ENCODE measurements at places on chromosomes 1 and 21.

DNA sequence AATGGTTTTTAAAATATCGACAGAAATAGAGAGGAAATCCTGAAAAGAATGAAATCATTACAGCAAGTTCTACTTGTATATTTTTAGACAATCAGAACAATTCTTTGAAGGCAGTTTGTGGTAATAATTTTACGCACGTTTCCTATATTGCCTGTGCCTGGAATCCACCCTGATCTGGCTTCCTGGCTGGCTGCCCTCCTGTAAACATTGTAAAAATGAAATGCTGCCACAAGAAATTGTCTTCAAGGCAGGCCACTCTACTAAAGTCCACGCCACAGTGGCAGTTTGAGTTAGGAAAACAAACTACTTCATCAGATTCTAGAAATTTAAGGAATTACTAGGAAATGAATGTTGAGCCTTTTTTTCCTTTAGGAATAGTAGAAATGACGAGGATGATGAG is 454.5 kb upstream of the NR5A2 start:
- DNase-seq, result no peak

DNA sequence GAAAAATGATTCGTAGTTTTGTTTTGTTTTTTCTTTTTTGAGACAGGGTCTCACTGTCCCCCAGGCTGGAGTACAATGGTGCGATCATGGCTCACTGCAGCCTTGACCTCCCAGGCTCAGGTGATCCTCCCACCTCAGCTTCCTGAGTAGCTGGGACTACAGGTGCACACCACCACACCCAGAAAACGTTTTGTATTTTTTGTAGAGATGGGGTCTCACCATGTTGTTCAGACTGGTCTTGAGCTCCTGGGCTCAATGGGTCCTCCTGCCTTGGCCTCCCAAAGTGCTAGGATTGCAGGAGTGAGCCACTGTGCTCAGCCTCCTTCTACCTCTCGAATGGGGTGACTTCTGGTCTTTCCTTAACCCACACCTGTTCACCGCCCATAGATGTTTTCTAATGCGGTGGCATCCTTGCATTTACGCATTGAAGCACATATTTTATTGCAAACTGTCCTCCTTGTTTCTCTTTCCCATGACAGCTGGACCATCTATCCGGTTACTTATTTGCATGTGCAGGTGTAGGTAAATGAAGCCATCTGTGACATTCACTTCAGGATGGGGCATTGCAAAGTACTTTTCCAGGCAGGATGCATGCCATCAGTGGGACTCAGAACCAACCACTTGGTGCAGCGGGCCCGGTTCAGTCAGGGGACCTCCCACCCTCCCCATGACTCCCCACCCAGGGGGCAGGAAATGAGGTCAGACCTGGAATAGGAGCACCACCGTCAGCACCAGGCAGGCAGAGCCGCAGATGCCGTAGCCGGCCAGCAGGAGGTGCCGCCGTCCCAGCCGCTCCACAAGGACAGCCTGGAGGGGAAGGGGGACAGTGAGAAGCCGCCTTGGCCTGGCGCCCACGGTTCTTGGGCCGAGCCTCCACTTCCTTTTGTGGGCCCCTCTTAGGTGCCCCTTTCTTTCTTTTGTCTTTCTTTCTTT is 16.5 kb downstream of the SLC2A7 start:
- no peak for DNase-seq

DNA sequence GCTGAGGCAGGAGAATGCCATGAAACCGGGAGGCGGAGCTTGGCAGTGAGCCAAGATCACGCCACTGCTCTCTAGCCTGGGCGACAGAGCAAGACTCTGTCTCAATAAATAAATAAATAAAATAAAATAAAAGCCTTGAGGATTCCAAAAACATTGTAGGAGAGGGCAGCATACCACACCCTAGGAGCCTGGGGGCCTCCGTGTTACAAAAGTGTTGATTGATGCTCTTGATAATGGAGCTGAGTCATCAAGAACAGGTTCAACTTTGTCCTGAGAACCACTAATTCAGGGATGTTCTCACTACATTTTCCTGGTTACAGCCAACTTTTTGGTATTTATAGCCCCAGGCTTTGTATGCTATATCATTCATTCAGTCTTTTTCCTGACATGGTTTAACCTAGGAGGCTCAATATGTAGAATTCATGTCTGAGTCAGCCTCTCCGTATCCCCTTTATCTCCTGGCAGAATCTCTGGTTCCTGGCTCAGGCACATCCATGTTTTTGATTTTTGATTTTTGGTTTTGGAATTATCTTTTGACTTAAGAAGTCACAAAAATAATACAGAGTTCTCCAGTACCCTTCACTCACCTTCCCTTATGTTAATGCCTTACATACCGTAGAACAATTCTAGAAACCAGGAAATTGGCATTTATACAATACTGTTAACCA is 69.4 kb downstream of the LRRC8D start:
- DNase-seq, result no peak

- DNase-seq, result peak; percentile 13
These were observed 8.5 kb downstream of the KYAT3 start for GRCh38 chr1:88983791-88984559.

GRCh38 chr1:87951852-87952251 is 623.2 kb downstream of the LMO4 start:
- DNase-seq, result no peak

DNA sequence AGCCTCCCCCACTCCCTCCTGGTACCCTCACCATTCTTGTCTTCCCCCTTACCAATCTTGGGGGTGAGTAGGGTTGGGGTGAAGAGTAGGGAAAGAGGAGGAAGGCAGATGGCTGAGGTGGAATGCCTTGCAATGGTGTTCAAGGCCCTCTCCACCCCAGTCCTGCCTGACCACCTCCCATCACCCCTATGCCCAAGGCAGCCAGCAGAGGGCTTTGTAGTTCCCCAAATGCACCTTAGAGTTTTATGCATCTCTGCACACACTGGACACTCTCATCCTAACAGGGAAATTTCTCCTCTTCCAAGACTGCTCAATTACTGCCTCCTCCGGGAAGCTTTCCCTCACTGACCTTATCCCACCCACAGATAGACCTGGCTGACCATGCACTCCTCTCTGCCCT is 15.4 kb downstream of the KIF17 start:
- DNase-seq, result no peak

DNA sequence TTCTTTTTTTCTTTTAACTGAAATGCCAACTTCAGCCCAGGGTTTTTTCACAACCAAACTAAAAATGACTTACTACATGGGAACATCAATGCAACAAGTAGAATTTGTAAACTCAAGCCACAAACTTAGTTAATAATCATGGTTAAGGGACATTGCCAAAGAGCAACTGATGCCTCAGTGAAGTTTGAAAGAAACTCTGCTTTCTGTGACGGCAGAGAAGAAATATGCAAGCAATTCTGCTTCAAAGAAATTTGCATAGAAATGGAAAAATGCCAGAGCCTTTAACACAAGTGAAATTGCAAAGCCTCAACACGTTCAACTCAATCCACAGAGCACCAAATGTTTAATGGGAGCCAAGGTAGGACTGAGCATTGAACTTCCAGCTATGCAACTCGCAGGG is 5.0 kb upstream of the CHD5 start:
- no peak for DNase-seq

DNA sequence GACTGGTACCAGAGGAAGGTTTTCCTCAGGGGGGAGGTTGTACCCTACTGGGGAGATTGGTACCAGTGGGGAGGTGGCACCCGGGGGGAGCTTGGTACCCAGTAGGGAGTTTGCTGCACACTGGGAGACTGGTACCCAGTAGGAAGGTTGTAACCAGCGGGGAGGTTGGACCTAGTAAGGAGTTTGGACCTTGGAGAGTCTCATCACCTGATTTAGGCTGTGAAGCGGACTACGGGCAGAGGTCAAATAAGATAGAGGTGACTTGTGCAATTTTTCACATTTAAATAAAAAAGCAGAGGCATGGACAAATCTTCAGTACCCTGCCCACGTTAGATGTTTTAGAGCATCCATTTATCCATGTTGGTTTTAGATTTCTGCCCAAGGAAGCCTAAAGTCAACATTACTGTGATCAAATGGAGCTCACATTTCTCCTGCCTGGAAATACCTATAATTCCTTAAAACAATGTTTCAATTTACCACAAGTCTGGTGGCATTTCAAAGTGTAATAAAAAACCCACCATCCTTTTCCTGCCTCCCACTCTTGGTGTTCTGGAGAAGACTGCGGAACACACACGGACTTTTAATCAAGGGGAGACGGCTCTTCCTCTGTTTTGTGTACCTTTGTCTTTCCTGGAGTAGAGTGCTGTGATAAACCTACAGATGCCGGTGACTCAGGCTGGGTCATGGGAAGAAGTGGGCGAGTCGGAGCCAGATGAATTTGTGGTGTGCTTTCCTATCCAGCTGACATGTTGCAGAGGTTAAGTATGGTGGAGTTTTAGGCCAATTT is 36.2 kb upstream of the MRPS6 start:
- no peak for DNase-seq

DNA sequence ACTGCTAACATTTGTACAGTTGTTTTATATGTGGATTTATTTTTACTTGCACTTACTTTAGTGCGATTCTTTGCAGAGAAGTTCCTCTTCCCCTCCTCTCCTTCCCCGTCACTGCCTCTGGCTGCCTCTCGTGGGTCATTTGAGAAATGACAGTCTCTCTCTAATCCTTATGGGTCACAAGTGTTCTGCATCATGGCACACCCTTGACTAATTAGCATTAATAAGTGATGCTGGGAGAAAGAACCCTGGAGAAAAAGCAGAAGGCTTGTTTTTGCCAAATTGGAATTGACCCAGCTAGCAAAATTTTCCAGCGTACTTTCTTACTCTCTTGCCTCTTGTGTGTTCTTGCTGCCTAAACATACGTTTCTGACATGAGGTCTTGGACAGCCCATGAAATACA is 301.2 kb downstream of the DUSP10 start:
- no peak for DNase-seq

DNA sequence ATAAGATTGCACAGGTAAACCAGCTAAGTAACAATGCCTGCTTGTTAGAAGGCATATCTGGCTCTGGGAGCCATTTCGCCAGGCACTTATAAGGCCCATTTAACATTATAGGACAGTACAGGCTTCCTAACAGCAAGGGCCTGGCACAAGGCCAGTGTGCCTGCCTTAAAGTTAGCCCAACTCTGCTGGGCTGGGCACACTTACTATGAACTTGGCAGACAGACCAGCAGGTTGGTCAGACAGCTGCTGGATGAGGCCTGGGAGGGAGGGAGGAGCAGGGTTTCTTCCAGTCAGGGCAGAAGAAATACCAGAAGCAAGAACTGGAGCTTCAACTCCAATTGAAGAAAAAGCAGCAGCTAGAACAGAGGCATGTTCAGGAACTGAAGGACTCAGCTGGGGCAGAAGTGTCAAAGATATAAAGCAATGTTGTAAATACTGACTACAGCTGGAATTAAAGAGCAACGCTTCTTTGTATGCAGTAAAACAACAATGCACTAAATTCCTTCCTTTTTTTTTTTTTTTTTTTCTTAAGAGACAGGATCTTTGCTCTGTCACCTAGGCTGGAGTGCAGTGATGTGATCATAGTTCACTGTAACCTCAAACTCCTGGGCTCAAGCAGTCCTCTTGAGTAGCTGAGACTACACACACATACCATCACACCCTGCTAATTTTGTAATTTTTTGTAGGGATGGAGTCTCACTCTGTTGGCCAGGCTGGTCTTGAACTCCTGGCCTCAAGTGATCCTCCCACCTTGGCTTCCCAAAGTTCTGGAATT is 4.9 kb downstream of the CACHD1 start:
- DNase-seq, result no peak

DNA sequence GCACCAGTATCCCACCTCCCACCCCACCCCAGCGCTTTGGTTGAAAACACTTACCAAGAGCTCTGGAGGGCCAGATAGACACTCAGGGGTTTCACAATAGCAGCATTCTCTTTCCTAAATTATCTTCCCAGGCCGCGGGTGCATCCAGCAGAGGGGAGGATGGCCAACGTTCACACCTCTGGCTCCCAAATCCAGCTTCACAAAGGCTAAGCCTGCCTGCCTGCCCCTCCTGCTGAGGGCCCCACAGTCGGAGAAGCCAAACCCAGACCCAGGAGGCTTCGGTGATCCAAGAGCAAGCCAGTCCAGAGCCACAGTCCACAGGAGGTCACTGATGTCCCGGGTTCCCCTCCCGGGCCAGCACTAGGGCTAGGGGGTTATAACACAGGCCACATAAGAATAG is 231.9 kb downstream of the TRABD2B start:
- no peak for DNase-seq

GRCh38 chr1:216051071-216051470 is 372.2 kb downstream of the USH2A start:
- DNase-seq, result no peak

- DNase-seq, result no peak
These were observed 1.0 kb downstream of the C1orf198 start for GRCh38 chr1:230867101-230867902.

GRCh38 chr1:14413819-14414490 is 184.5 kb upstream of the KAZN start:
- DNase-seq, result no peak

- DNase-seq, result no peak
These were observed 81.9 kb upstream of the C1orf174 start for GRCh38 chr1:3981746-3982505.

GRCh38 chr1:203799971-203800370 is 4.5 kb downstream of the ZBED6 start:
- DNase-seq, result no peak

DNA sequence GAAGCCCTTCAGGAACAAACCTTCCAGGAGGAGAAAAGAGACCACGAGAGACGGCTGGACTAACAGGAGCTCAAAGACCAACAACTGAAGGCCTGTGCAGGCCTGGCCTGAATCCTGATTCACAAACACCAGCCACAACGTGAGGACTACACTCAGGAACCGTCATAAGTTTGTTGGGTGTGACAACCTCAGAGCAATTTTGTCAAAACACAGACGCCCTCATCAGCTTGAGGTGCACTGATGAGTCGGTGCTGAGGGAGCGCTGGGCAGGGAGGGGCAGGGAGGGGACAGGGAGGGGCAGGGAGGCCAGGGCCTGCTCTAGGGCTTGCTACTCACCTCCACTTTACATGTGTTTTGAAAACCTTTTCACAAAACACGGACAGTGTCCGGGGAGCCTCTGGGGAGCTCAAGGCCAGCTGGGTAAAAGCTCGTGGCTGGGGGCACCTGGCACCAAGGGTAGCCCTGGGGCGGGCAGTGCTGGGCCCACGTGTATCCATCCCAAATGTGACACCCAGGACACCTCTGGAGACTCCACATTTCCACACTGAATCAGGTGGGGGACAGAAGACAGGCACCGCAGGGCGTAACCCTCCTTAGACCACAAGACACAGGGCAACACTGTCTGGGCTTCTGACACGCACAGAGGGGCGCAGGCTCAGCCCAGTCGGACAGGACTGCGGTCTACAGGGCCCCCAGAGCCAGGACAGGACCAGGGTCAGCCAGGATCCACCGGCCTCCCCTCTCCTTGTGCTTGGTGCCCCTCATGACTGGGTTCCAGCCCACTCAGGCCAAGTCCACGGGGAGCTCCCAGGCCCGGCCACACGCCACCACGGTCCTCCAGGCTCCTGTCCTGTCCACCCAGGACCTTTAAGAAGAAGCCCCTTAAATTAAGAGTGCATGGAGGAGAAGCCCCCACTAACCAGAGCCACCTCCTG is 16.5 kb downstream of the LSS start:
- no peak for DNase-seq

DNA sequence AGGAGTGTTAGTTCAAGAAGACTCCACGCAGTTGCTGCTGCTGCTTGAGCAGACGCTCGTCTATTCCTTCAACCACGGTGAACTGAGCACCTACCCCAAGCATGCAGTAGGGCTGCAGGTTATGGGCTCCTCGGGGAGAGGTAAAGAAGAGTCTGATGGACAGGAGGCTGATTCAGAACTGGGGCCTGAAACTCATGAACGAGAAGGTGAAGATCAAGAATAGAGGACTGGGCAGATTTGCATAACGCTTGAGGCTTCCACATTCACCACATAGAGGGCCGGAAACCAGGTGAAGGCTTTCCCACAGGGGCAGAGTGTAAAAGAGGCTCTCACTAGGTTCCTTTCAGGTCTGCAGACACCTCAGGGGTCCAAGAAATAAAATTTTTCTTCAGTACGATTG is 9.1 kb downstream of the ABCA4 start:
- no peak for DNase-seq

Measured in T-helper 17 cell (primary cell).